ENCODE measurements at places on chromosomes 3 and 15.

DNA sequence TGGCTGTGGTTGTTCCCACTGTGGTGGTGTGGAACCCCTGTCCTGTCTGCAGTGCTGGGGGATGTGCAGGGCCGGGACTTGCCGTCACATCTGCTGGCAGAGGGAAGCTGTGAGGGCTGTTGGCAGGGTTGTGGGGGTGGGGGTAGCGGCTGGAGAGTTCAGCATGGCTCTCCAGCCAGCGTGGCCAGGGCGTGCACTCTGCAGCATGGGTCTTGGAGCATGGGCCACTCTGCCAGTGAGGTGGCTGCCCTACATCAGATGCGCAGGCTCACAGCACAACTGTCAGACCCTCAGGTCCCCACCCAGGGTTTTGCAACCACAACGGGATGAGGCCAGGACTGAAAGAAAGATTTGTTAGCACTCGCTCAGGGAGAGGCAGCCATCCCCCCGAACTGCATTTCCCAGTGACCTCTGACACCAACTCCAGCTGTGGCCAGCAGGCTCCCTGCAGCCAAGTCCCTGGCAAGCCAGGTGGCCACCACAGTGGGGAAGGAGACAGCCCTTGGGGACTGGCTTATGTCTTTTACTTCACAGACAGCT, 237.7 kb upstream of the LYSMD4 start:
- DNase-seq, result no peak

DNA sequence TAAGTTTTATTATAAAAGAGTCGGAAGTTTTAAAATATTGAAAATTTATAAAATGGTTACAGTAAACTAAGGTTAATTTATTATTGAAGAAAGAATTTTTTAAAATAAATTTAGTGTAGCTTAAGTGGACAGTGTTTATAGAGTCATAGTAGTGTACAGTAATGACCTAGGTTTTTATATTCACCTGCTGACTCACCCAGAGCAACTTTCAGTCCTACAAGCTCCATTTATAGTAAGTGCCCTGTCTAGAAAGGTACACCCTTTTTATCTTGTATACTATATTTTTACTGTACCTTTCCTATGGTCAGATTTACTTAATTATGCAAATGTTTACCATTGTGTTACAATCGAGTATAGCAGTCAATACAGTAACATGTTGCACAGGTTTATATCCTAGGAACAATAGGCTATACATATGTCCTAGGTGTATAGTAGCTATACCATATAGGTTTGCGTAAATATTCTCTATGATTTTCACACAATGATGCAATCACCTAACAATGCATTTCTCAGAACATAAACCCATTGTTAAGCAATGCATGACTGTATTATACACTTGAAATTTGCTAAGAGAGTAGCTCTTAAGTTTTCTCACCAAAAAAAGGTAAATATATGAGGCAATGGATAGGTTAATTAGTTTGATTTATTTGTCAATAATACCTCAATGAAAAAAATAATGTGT, 106.9 kb upstream of the CD96 start:
- no peak for DNase-seq

- no peak for DNase-seq
These were observed 43.5 kb downstream of the DIPK2A start for GRCh38 chr3:144015133-144015532.

GRCh38 chr15:49887659-49888322, 231.2 kb downstream of the ATP8B4 start:
- DNase-seq, result no peak

DNA sequence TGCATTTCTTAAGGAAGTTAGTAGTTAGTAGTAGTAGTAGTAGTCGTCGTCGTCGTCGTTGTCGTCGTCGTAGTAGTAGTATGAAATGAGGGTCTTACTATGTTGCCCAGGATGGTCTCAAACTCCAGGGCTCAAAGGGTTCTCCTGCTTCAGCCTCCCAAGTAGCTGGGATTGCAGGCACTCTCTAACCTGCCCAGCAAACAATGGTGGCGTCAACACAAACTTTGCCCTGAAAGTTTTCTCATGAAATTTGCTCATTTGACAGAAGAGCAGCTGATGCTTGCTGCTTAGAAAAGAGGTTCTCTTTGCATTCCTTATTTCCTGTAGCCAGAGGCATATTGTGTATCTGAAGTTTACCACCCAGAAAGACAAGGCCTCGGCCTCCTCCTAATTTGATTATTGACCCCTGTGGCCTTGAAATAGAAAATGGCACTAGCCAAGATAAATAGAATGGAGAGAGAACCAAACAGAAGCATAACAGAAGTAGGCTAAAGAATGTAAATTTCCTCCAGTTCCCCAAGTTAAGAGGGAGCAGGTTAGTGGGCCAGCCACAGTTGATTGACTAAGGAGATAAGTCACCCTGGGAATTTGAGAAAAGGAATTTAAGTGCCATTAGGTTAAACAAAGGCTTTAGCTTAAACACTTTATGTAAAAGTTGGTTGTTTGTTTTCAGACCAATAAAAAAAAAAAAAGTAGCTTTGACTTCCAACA, 166.2 kb upstream of the ROBO2 start:
- DNase-seq, result no peak

DNA sequence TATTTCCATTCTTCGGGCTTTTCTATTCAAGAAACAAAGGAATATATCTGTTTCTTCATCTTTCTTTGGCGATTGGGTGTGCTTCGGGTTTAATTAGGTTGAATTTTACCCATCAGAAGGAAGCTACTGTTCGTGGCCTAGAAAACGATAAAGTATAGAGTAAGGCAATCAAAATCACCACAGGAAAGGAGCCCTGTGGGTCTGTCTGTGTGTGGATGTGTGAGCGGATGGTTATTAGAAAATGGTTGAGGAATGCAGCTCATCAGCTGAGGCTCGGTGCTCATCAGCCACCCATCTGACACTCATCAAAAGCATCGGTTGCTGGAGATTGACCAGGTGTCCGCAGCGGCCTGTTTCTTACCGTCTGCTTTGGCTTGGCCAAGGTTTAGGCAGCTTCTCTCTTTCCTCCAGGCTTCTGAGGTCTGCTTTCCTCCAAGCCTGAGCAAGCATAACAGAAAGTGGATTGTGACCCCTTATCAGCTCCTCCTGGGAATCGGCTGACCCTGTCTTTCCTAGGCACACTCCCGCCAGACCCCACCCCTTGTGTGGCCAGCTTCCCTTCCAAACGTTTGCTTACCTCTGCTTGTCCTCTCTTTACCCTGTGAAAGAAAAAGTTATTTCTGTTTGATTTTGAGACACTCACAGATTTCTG, 17.6 kb upstream of the ISLR start:
- DNase-seq, result no peak
